Fibroblast of mammary gland (primary cell): ENCODE measurements at places on chromosomes 2 and 18.

- peak; percentile 8 for DNase-seq
These were observed 195.7 kb upstream of the FANCL start for GRCh38 chr2:58436872-58437271.

DNA sequence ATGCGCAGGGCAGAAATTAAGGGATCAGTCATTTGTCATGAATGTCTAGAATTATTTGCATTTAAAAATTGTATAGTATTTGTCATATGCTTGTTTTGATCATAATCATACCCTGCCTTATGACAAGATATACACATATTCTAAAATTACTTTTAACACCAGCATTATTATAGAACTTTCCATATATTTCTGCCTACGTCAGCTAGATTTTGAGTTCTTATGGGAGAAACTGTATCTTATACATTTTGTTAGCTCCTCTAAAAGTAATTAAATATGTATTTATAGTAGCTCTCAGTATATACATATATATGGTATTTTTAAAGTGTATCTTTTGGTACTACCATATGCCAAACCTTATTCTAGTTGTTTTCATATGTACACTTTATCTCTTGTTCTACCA lies 441.9 kb downstream of the CPS1 start:
- no peak for DNase-seq

DNA sequence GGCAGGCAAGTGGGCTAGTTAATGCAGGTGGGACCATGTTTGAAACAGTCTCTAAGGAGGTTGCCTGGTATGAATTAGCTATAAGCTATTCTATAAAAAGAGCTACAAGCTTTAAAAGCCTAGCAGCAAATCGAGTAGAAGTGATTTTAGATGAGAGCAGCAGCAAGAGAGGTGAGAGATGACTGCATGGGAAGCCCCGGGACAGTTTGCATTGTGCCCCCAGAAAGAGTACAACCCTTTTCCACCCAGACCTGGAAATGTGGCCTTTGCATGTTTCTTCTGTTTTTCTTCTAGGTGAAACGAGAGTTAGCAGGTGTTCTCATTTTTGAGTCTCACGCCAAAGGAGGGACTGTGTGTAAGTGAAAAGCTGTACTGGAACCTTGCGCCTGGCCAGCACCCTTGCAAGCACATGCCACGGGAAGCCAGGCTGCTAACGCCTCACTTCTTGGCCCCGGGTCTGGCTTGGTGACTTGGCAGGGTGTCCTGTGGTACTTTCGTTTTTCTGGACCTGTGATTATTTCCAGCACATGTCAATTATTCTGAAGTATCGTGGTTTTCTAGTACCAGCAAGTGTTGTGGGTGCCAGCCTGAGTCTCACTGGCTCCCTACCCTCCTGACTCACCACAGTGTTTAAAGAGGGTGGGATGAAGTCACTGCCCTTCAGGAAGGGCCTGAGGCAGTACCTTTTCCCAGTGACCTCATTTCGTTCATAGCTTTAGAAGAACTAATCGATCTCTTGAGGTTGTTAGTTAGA lies 90.3 kb upstream of the MAP3K20 start:
- no peak for DNase-seq

DNA sequence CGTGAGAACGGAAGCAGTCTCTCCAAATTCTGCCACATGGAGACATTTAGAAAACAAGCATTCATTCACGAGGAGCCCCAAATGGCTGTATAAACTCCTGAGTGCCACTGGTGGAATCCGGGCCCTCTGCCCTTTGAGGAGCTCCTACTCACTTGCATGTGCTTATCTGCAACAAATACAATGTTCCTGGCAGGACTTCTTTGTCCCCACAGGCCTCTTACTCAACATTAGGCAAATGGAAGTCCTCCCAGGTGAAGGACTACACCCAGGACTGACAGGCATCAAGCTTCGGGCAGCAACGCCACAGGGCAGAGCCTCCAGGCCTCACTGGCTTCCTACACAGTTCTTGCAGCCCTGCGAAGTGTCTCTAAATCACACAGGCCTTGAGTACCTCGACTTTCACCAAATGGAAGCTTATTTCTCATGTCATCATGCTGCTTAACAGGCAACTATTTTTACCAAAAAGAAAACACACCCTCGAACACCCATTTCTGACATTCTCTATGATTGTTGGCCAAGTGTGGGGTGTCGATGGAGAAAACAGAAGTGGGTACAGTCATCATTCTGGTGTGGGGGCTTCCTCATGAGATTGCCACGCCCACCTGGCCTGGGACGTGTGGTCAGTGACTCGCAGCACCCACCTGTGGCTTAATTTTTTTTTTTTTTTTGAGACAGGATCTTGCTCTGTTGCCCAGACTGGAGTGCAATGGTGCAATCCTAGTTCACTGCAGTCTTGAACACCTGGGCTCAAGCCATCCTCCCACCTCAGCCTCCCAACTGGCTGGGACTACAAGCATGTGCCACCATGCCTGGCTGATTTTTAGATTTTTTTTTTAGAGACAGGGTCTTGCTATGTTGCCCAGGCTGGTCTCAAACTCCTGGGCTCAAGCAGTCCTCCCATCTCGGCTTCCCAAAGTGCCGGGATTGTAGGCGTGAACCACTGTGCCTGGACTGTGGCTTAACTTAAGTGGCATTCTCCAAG lies 186.8 kb upstream of the GLI2 start:
- DNase-seq: no peak

GRCh38 chr2:53987336-53987921 lies 16.6 kb upstream of the PSME4 start:
- DNase-seq: peak; percentile 69

DNA sequence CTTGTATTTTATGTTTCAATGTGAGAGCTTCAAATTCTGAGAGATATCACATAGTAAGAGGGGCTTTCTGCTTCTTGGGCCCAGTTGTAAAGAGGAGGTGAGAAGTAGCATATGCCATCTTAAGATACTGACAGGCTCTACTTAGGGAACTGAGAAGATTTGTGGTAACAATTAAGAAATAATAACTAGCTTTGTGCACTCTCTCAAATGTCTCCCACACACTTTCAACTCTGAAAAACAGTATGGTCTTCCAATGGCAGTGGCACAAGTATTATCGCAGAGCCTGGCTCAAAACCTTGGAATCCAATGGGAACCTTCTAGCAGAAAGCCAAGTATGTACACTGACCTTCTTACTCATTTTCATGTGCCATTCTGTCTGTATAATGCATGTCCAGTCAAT lies 80.3 kb upstream of the FAM237A start:
- DNase-seq: peak; percentile 7

DNA sequence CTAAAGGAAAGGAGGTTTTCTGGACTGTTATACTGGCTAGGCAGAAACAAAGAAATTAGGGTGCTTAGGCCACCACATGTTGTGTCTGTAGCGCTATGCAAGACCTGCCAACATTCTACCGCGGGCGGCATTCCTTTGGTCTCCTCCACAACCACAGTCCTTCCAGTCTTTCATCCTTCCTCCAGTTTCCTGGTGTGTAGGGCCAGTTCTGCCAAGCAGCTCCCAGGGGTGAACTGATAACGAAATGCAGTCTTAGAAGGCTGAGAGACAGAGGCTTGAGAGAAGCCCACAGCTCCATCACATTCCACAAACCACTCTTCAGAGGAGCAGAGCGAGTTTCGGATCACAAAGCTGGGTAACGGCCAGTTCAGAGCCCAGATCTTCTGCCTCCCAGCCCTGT lies 19.5 kb upstream of the CXXC1 start:
- DNase-seq: peak; percentile 77

DNA sequence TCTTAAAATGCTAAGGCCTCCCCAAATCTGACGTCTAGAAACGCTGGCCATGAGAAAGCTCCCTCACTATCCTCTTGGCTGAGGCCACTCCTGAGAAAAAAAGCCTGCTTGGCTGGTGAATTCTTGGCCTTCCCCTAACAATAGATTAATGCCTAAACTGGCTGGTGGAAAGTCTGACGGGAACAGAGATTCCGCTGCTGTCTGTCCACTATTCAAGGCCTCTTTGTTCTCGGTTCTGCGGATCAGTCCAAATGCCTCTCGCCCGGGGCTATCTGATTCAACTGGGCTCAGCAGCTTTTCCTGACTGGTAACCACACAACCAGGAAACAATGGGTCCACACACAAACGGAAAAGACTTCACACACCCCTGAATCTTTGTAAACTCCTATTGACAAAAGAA lies 27.2 kb downstream of the PXDN start:
- DNase-seq: no peak
